ENCODE measurements at places on chromosomes 12 and 14.

DNA sequence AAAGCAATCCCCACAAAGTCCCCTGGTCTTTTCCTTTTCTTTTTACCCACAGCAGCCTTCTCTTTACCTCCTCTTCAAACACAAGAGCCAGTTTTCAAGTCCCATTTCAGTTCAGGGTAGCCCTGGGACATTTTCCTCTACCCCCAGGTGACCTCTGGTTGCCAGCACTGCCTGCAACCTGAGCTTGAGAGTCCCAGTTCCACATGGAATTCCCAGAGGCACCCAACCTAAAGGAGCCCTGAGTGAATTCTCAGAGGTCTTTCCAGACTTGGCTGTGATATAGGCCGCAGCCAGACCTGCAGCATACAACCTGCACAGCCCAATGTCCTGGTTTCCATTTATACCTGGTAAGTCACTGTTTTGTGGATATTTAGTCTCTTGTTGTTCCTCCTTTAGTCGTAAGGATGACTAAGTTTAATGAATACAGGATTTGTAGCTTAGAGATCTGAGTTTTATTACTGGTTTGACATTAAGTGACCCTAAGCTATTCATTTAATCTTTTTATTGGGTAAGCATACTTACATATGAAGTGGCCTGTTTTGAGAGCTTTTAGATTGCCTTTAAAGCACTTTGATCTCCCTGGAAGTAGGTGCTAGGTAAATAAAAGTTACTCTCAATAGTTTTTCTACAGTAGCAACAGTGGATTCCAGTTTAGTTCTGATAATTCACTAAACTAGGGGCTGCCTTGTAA, 159.8 kb downstream of the TGFB3 start:
- DNase-seq = no peak

GRCh38 chr12:19382563-19382962, 56.7 kb upstream of the AEBP2 start:
- DNase-seq = no peak

DNA sequence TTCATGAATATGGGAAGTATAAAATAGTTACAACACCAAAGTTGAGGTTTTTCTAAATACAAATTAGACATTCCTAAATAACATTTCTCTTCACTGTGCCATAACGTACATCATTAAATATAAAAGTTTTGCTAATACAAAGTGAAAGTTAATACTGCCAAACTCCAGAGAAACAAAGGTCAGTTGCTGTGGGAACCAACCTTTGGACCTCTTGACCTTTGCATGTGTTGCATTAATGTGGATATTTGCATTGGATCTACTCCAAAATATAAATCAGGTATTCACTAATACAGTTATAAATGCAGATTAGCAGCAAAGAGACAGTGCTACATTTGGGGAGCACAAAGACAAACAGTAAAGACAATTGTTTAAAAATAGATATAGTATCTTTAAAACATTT, 366.0 kb upstream of the USP15 start:
- DNase-seq = no peak

GRCh38 chr12:27578689-27579372, 54.8 kb downstream of the PPFIBP1 start:
- DNase-seq = no peak

GRCh38 chr12:108772247-108772646, 40.9 kb upstream of the CORO1C start:
- no peak for DNase-seq

GRCh38 chr12:131060011-131060703, 106.5 kb downstream of the ADGRD1 start:
- DNase-seq = no peak

- DNase-seq = no peak
Observed at GRCh38 chr12:101750152-101750551, 10.9 kb upstream of the SYCP3 start.

DNA sequence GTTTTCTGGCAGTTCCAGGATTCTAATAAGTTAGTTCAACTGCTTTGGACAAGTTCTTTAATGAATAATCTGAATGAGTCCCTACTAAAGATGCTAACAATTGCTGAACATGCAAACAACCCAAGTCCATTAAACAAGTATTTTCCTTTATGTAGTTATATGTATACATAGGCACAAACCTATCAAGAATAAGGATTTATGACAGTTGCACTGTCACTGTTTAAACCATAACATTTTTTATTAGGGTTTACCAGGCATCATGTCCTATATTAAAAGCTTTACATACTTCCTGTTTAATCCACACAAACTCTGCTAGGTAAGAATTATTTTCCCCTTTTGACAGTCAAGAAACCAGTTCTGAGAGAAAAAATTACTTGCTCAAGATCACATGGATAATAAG, 31.9 kb upstream of the COCH start:
- no peak for DNase-seq
